T-helper 17 cell (primary cell): ENCODE measurements at places on chromosomes 11 and 22.

DNA sequence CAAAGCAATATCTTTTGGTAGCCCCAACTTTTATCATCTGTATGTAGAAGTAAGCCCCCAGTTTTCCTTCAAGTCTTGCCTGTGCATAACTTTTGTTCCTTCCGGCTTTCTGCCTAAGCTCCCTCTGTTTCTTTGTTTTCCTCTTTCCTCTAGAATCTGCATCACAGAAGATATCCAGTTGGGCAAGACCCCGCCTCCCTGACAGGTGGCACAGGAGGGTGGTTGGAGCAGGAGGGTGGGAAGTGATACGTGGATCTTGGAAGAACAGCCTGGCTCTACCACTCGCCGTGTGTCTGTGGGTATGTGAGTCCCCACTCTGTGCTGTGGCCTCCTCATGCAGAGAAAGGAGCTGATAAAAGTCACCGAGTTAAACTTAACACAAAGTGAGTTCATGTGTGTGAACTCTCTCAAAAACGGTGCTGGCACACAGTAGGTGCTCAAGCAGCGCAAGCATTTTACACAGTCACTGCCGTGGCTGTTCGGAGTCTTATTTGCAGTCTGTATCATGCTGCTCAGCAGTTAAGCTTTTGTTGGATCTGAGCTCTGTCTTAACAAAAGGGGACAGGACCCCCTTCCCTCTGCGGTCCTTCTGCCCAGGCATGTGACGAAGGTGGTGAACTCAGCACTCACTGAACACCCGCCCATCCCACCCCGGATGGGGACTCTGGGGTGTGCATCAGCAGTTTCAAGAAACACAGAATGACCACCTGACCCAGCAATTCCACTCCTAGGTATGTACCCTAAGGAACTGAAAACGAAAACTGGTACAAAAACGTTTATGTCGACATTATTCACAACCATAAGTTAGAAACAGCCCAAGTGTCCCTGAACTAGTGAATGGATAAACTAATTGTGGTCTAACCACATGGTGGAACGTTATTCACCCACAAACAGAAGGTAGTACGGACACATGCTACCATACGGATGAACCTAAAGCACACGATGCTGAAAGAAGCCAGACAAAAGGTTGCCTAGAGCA is 249.1 kb downstream of the CTTN start:
- H3K27ac ChIP-seq = no peak overlapping the region
- H3K36me3 ChIP-seq = peaks cover 3% of the 10 kb centered on the region
- H3K27me3 ChIP-seq = peaks cover 34% of the 10 kb centered on the region
- no peak for DNase-seq
- no peak overlapping the region for H3K4me3 ChIP-seq

DNA sequence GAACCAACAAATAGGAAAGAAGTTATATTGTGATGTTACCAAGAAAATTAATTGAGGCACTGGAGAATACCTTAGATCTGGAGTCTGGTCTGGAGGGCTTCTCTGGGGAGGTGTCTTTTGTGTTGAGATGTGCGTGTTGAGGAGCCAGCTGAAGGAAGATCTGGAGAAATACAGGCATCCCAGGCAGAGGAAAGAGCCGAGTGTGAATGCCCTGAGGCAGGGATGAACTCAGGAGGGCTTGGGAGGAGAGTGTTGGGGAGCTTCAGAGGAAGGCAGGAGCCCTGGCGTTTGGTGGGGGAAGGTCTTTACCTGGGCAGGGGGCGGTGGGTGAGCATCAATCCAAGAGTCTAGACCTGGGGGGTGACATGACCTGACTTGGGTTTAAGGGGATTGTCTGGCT is 13.1 kb downstream of the SYNGR1 start:
- no peaks in the 10 kb centered on the region for H3K27me3 ChIP-seq
- H3K4me1 ChIP-seq = peaks cover 9% of the 10 kb centered on the region
- no peak overlapping the region for H3K27ac ChIP-seq
- DNase-seq = no peak
- H3K36me3 ChIP-seq = no peaks in the 10 kb centered on the region

GRCh38 chr22:41862160-41862529 is 29.2 kb downstream of the SREBF2 start:
- peak; percentile 8 for DNase-seq
- H3K36me3 ChIP-seq = no peaks in the 10 kb centered on the region
- H3K27me3 ChIP-seq = no peaks in the 10 kb centered on the region
- H3K4me3 ChIP-seq = peak overlapping the region; percentile 60

- peaks cover 20% of the 10 kb centered on the region for H3K4me1 ChIP-seq
- H3K27ac ChIP-seq = no peak overlapping the region
- no peak for DNase-seq
- no peaks in the 10 kb centered on the region for H3K27me3 ChIP-seq
- peaks cover 5% of the 10 kb centered on the region for H3K36me3 ChIP-seq
These were observed 20.2 kb downstream of the GAB2 start for GRCh38 chr11:78397398-78397797.

- no peaks in the 10 kb centered on the region for H3K4me1 ChIP-seq
- H3K36me3 ChIP-seq = no peaks in the 10 kb centered on the region
- H3K27ac ChIP-seq = no peak overlapping the region
- no peak overlapping the region for H3K4me3 ChIP-seq
- H3K27me3 ChIP-seq = no peaks in the 10 kb centered on the region
These were observed 381.9 kb upstream of the TENM4 start for GRCh38 chr11:79822766-79823165.

DNA sequence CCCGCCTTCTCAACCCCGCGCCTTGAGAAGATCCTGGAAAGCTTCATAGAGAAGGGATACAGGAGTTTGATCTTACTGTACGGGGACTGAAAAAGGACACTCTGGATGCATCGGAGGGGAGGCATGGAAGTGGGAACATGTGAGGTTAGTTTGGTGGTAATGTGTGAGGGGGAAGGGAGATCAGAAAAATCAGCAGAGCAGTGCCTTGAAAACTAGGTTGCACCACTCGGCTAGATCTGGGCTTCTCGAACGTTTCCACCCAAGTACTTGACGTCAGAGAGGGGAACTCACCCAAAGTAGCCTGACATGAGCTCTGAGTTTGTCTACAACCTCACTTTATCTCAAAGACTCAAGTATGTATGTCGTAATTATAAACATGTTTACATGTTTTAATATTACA is 14.5 kb downstream of the USP35 start:
- H3K36me3 ChIP-seq = no peaks in the 10 kb centered on the region
- H3K4me3 ChIP-seq = peak overlapping the region; percentile 95
- DNase-seq = peak; percentile 59
- no peaks in the 10 kb centered on the region for H3K27me3 ChIP-seq
- H3K27ac ChIP-seq = peak overlapping the region; percentile 100

DNA sequence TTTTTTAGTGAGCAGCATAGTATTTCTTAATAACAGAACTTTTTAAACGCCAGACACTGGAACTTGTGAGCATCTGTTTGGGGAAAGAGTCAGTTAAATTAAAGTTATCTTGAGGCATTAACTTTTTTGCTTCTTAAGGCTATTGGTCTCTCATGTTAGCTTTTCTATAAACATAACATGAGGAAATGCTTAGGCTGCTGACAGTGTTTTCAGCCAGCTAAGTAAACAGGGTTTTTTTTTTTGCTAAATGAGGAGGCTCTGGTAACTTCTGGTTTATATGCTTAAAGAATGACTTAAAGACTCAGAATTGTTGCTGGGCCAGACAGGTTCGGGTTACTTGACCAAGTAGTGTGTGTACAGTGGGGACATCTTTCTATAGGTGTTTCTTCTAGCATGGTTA is 95.8 kb upstream of the ALKBH3 start:
- H3K4me1 ChIP-seq = no peaks in the 10 kb centered on the region
- no peaks in the 10 kb centered on the region for H3K27me3 ChIP-seq
- H3K36me3 ChIP-seq = peaks cover 2% of the 10 kb centered on the region
- DNase-seq = no peak

GRCh38 chr11:73141031-73141308 is 1.1 kb downstream of the FCHSD2 start:
- DNase-seq = no peak
- peak overlapping the region; percentile 100 for H3K27ac ChIP-seq
- H3K4me1 ChIP-seq = peaks cover 28% of the 10 kb centered on the region
- H3K36me3 ChIP-seq = peaks cover 5% of the 10 kb centered on the region

- H3K27ac ChIP-seq = peak overlapping the region; percentile 98
- H3K27me3 ChIP-seq = no peaks in the 10 kb centered on the region
- DNase-seq = peak; percentile 31
- H3K36me3 ChIP-seq = peaks cover 2% of the 10 kb centered on the region
These were observed 263.3 kb downstream of the ETS1 start for GRCh38 chr11:128324051-128324481.

- peak; percentile 93 for DNase-seq
- H3K27me3 ChIP-seq = no peaks in the 10 kb centered on the region
- H3K36me3 ChIP-seq = no peaks in the 10 kb centered on the region
- peaks cover 48% of the 10 kb centered on the region for H3K4me1 ChIP-seq
- peak overlapping the region; percentile 100 for H3K4me3 ChIP-seq
These were observed 6.2 kb upstream of the NEAT1 start for GRCh38 chr11:65416341-65416824.

DNA sequence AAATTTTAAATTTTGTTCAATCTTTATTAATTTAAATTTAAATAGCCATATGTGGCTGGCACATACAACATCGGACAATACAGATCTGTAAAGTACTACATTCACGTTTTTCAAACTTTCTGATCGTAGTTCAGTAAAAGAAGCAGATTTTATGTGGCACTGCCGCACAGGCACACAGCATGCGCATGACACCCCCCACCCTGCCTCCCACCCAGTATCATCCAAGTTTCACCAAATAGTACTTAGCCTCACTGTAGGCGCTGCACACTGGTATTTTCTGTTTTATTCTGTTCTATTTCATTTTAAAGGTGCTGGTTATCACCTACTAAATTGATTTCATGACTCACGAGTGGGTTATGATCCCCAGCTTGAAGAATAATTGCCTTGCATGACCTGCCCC is 159.9 kb downstream of the HIPK3 start:
- no peak overlapping the region for H3K27ac ChIP-seq
- peaks cover 58% of the 10 kb centered on the region for H3K27me3 ChIP-seq
- DNase-seq = no peak
- H3K36me3 ChIP-seq = peaks cover 2% of the 10 kb centered on the region
- no peaks in the 10 kb centered on the region for H3K4me1 ChIP-seq

DNA sequence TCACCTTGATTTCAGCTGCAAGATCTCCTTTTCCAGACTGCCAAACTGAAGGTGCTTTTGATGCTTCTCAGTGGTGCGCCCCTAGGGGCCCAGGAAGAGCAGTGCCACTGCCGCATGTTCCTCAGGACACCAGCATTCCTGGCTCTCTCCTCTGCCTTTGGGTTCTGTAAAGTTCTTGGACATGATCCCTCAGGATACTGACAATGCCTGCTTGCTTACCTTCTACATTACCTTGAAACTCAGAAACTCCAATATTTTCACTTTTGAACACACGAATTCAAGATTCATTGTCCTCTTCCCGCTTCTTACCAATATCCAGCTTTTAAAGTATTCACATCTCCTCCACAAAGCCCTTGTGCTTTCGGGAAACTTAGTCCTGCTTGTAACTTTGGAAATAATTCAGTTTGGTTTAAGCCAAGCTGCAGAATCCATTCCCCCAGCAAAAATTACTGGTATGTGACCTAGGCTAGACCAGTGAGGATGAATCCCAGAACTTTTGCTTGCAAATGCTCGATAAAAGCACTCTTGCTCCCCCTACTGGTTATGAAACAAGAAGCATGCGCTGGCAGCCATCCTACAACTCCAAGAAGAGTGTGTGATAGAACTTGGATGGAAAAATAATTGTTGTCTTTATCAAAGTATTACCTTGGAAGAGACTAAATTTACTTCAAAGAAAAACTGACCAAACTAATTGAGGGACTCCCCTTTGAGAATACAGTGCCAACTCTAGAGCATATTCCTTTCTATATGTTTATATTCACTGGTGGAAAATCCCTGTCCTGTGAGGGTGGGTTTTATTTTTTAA is 16.5 kb upstream of the OR5B21 start:
- peaks cover 4% of the 10 kb centered on the region for H3K36me3 ChIP-seq
- no peaks in the 10 kb centered on the region for H3K27me3 ChIP-seq
- peak; percentile 14 for DNase-seq
- H3K4me1 ChIP-seq = peaks cover 27% of the 10 kb centered on the region

DNA sequence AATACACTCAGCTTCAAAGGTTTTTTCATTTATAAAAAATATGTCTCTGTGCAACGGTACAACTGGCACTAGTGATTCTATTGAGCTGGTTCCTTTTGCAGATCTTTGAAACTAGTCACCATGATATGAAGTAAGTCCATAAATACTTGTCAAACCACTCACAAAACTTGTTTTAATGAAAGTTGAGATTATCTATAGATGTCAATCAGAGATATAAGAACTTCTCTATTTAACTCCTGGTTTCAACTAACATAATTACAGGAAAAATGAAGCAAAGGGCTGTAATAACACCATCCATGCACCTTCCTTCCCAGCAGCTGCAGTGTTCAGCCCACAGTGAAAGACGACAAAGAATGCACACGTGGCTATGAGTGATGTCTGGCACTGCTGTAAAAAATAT is 44.7 kb downstream of the TMEM123 start:
- peaks cover 59% of the 10 kb centered on the region for H3K4me1 ChIP-seq
- H3K4me3 ChIP-seq = no peak overlapping the region
- H3K27ac ChIP-seq = peak overlapping the region; percentile 91
- H3K27me3 ChIP-seq = no peaks in the 10 kb centered on the region
- no peaks in the 10 kb centered on the region for H3K36me3 ChIP-seq

GRCh38 chr11:30710221-30710620 is 124.1 kb upstream of the MPPED2 start:
- no peaks in the 10 kb centered on the region for H3K4me1 ChIP-seq
- H3K27me3 ChIP-seq = no peaks in the 10 kb centered on the region
- H3K27ac ChIP-seq = no peak overlapping the region
- no peak for DNase-seq
- H3K4me3 ChIP-seq = no peak overlapping the region

DNA sequence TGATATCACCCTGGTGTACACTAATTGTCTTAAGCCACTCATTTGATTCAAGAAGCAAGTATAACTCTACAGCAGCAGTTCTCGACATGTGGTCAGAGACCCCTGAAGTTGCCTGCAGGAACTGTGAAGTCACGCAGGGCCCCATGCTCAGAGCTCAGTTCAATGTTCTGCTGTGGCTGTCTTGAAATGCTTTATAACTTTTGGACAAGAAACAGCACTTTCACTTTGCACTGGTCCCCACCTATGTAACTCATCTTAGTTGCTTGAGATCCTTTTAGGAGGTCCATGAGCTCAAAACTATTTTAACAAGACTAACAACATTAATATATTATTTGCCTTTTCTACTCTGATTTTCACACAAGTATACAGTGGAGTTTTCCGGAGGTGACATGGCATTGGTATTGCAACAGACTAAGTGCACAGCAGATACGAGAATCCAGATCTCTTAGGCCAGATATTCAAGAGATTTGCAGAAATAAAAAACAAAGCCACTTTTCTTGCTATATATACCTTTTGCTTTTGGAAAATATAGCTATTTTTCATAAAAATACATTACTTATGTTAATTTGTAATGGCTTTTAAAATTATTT is 64.8 kb downstream of the PRR5L start:
- H3K27me3 ChIP-seq = peaks cover 32% of the 10 kb centered on the region
- H3K27ac ChIP-seq = no peak overlapping the region
- no peak for DNase-seq
- peaks cover 32% of the 10 kb centered on the region for H3K4me1 ChIP-seq
- H3K36me3 ChIP-seq = no peaks in the 10 kb centered on the region
